ENCODE measurements at places on chromosomes 7 and 10.

GRCh38 chr10:124048371-124049290 is 44.8 kb downstream of the CHST15 start:
- DNase-seq = no peak

DNA sequence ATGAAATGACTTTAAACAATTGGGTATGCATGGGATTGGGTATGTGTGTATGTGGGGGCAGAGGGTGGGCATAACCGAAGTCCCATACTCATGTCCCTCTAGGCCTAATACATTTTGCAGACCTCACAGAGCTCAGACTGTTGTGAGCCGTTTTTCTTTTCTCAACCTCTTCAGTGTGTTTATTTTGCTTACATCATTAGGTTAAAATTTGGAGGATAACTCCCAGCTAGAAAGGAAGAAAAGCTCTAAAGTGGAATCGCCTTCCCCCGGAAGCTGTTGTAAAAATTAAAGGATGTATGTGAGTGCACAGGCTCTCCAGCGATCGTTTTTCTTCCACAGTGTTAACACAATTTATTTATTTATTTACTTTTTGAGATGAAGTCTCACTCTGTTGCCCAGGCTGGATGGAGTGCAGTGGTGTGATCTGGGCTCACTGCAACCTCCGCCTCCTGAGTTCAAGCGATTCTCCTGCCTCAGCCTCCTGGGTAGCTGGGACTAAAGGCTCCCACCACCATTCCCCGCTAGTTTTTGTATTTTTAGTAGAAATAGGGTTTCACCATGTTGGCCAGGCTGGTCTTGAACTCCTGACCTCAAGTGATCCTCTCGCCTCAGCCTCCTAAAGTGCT is 1.5 kb upstream of the H2AZ2 start:
- DNase-seq = no peak

DNA sequence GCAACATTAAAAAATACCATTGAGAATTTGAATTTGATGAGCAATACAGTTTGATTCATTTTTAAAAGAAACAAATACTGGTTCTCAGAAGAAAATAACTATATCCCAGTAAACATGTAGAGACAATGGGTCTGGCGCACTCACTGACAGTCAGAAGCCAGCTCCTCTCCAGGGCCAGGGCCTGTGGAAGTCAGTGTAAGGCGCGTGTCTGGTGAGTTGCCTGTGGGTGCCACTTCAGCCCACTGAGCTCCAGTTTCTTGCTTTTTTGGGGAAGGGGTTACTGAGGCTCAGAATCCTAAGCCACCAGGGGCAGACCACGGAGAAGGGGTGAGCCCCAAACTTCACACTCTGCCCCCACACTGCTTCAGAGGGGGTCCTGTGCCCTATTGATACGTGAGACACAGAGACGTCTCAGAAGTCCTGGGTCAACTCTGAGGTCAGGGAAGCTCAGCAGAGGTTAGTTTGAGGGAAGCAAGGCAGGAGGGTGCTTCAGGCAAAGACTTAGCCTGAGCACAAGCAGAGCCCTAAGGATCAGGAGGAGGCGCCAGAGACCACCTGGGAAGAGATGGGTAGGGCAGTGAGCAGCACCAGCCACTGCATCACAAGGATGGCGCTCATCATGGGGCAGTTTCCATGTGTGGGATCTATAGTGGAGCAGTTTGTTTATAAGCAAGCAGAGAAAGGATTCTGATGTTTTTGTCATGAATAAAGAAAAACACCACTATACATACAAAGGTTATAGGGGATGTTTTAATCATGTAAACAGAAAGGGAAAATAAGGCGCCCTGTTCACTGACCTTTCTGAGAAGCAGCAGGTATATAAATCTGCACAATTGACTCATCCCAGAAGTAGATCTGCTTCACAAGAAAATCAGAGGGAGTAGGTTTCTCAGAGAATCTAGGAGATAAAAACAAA is 95.7 kb downstream of the PKD1L1 start:
- no peak for DNase-seq

DNA sequence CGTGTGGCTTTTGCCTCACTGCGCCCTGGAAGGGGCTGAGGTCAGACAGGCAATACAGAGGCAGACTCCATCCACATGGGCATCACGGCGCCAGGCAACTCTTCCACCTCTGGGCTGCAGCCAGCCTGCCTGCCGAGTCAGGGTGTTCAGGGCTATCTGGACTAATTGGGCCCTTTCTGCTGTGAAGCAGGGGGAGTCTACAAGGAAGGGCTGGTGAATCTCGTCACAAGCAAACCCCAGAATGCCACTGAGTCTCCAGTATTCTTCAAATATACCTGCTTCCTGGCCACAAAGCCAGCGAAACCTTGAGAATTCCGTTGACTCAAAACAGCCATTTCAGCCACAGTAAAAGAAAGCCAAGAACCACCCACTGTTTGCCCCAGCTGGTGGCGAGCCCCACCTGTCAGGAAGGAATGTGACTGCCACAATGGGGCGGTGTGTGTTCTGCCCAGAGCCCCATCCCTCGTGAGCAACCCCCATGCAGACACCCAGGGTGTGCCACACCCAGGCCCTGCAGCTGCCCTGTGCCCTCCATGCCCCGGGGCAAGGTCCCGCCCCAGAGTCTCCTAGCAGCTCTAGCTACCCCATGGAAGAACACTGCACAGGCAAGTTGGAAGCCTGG is 117.3 kb downstream of the FAM53B start:
- DNase-seq = no peak

Data from spinal cord (tissue), 10 donors.